ENCODE measurements at places on chromosomes 2 and 18.

DNA sequence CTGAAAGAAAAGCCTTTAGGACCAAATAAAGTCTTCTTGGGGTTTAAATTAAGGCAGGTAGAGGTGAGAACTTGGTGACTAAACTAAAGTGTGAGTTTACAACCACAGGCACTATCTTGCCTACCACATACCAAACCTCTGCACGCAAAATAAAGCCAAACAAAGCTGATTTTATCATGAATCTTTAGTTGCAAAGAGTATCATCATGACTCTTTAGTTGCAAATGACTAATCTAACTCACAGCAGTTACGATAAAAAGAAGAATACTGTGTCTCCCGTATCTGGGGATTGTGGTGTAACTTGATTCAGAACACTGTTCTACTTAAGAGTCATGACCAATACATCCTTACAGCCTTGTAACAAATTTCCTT, 11.2 kb downstream of the CFAP210 start:
- no peak for DNase-seq

DNA sequence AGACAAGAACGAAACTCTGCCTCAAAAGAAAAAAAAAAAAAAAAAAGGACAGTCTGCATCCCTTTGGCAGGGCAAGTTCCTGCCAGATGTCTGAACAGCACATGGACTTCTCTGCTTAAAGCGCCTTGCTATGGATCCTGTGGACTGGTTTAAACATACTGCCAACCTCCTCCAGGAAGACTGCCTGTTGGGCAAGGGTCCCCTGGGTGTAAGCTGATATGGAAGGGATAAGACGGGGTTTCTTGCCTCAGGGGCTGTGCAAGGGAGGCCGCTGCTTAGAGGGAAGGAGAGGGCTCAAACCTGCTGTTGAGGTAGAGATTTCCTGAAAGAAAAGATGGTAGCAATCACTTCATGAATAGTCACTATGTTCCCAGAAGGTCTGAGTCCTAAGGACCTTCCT, 22.2 kb downstream of the SKA1 start:
- no peak for DNase-seq

DNA sequence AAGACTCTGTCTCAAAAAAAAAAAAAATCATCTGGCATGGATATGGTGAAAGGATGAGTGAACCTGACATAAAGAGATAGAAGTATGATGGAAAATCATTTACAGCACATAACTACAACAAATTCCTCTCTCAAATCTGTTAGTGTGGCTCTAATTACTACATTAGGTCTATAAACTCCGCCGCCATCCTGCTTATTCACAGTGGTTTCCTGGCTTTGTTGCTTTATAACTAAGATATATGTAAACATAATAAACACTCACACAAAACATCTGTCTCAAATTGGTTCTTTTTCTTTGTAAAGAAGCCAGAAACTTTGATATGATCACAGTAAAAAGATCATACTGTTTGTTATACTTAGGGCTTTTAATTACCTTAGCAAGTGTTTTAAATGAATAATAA, 412.6 kb upstream of the FAM98A start:
- no peak for DNase-seq

DNA sequence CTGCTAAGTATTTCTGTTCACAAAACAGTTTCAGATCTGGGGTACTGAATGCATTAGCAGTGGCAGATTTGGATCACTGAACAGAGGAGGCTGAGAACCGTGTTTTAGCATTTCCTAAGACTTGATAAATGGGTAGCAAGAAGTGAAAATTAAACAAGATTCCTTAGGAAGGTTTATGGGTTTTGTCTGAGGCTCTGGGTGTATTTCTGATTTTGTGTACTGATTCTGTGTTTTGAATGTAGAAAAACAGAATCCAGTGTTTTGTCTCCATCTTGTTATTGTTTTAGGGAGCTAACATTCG, 1.4 kb downstream of the FAM117B start:
- no peak for DNase-seq

- no peak for DNase-seq
Observed at GRCh38 chr18:25831301-25831701, 259.1 kb downstream of the SS18 start.

DNA sequence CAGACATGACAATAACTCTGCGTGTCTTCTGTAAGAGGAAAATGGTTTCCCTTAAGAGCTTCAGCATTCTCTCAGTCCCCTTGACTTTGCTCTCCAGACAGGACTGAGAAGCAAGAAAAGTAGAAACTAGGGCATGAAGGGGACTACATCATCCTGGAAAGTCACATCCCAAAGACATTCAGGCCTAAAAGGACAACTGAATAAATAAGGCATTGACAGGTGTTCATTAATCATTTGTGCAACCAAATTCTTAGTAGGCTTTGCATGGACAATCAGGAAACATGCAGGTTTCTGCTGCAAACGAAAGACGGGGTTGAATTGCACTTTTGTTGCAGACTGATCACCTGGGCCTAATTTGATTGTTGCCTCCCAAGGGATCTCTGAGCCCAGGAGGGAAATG, 1.2 kb upstream of the SGPP2 start:
- DNase-seq, result no peak

- no peak for DNase-seq
Observed at GRCh38 chr2:128775914-128776285, 457.2 kb upstream of the HS6ST1 start.

DNA sequence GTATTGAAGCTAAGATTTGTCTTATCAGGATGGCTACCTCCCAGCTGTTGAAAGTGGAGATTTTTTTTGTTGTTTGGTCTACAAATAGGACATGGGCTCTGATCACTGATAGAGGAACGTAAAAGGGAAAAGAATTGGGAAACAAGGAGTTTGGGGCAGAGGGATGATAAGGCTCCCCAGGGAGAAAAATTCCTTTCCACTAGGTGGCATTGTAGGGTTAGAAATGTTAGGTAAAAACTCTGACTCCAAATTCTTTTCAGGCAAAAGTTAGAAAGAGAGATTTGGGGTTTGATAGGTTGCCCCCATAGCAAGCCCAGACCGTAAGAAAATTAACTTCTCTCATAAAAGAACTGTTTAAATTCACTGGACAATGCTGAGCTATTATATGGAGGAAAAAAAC, 19.8 kb downstream of the CMPK2 start:
- DNase-seq, result no peak

DNA sequence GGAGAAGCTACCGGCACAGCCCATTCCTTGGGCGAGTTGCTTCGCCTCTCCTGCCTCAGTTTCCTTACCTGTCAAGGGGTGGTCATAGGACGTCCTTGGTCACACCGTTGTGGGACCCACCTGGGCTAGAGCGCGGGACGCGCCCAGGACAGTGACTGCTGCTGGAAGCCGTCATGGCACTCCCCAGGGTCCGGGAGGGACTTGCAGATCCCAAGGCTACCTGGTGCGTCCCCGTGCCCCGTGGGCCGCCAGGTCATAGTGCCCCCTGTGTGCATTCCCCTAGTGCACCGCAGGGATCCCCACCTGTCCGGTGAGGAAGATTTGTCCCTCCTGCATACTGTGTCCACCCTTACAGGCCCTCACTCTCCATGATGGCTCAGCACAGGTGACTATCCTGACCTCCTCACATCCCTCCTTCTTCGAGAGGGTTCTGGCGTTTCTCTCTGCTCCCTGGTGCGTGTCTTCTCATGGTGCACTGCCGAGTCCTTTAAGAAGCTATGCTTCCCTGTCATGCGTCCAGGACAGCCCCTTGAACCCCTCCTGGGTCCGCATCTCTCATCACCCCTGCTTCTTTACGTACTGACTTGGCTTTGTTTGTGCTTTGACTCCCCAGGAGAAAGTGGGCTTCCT, 886 bp upstream of the STK25 start:
- DNase-seq, result no peak

- no peak for DNase-seq
Observed at GRCh38 chr18:37566479-37567060, 972 bp upstream of the CELF4 start.

- DNase-seq, result no peak
Observed at GRCh38 chr18:55248495-55248894, 289.2 kb upstream of the CCDC68 start.

DNA sequence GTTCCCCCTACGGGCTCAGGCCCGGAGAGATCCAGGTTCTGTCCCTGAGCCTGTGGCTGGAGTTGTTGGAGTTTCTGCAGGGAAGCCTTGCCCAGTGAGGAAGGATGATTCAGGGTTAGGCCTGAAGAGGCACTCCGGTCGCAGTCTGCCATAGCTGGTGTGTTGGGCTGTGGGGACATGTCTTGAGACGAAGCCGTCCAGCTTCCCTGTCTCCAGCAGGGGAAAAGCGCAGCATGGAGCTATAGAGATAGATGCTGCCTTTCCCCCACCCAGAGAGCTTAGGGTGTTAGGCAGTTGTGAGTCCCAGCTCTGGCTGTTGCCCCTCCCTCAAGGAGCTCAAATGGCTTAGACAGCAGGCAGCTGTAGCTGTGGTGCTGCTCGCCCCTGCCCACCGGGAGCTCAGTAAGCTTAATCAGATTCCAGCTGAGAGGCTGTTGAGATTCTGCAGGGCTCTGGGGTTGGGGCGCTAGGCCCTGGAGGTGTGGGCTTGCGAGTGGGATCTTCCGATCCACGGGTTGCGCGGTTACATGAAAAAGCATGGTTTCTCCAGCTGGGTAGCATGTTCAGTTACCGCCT, 103.9 kb downstream of the PMAIP1 start:
- no peak for DNase-seq

DNA sequence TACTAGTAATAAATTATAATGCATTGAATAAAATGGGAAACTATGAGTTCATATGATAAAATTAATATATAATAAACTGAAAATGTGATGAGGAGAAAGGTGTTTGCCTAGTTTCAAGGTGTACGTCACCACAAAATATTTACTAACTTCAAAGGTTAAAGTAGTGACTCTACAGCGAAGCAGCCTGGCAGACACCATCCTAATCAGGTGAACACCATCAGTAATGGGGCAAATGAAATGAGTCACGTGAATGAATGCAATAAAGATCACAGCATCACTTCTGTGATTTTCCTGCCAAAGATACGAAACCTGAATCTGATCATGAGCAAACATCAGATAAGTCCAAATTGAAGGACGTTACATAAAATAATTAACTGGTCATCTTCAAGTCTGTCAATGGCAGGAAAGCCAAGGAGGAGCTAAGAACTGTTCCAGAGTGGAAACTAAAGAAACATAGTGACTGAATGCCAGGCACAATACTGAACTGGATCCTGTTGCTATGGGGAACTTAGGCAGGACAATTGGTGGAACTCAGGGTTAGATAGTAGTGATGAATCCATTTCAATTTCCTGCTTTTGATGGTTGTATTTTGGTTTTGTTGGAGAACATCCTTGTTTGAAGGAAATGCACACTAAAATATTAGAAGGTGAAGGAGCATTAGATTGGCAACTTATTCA, 12.1 kb upstream of the NOSTRIN start:
- DNase-seq, result no peak

- no peak for DNase-seq
Observed at GRCh38 chr2:45180033-45180746, 170.9 kb upstream of the SIX2 start.

GRCh38 chr2:27152102-27152795, 3.4 kb downstream of the TCF23 start:
- DNase-seq, result no peak

- no peak for DNase-seq
Observed at GRCh38 chr2:128791985-128792320, 473.3 kb upstream of the HS6ST1 start.

GRCh38 chr2:46873604-46874068, 42.0 kb downstream of the MCFD2 start:
- DNase-seq, result no peak

- DNase-seq, result no peak
Observed at GRCh38 chr2:79711098-79711497, 198.2 kb downstream of the CTNNA2 start.

DNA sequence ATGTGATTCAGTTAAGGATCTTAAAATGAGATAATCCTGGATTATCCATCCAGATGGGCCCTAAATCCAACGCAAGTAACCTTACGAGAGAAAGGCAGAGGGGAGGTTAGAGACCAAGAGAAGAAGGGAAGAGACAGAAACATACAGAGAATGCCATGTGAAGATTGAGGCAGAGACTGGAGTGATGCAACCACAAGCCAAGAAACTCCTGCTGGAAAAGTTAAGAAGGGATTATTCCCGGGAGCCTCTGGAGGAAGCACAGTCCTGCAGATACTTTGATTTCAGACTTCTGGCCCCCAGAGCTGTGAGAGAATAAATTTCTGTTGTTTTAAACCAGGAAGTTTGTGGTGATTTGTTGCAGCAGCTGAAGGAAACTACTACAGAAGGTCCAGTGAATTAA, 992.7 kb downstream of the BCL11A start:
- no peak for DNase-seq

GRCh38 chr2:181356526-181357130, 100.6 kb upstream of the ITGA4 start:
- no peak for DNase-seq

DNA sequence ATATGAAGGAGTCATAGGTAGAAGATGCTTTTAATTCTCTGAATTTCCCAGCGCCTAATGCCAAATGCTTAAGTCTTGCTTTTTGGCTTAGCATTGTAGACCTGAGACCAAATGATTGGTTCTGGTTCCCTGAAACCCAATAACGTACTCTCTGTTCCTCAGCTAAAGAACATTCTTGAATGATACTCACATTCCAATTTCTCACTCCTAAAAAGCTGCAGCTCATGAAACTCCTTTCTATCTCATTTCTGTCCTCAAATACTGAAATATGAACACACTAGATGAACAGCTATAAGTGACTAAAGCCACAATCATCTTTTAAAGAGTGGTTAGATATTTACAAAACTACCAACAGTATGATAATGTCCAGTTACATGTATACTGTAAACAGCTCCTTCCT, 272.1 kb downstream of the SLC8A1 start:
- DNase-seq, result no peak

DNA sequence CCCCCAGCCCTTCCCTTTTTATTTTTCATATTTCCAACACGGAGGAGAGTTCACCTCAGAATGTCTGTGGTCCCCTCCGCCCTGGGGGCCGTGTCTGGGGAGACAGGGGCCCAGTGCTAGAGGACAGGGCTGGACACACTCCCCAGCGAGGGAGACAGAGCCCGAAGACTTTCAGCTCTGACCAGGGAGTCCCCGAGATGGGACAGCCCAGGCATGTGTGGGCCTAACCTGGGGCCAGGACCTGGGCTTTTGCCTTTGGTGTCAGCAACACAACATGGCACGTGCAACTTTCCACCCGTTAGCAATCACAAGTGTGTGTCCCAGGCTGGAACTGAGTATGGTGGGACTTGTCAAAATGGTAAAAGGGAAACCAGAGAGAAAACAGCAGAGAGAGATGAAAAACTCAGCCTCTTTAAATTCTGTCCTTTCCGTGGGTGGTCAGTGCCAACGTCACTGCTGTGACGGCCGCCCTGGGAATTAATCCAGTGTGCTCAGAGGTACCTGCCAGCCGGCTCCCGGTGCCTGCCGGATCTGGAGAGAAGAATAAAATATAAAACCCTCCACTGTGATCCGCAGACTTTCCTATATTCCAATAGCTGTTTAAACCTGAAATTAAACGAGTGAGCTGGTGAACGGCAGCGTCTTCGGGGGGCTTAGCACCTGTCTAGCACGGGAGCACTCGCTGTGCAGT, 245.8 kb downstream of the EIPR1 start:
- no peak for DNase-seq

DNA sequence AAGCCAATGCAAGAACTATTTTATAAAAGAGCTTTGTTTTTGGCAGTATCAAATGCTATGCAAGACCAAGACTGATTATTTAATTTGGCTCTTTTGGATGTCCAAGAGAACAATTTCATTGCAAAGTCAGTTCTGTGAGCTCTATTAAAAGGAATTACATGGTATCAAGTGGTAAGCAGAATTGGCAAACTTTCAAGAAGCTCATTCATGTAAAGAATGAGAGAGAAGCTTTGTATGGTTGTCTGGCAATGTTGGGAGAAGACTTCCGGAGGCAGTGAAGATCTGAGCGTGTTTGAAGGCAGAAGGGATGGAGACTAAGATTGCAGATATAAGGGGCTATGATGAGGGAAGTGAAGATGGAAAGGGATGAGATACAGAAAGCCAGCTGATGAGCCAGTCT, 49.6 kb downstream of the CPS1 start:
- DNase-seq, result no peak

- no peak for DNase-seq
Observed at GRCh38 chr2:157777427-157777826, 98.7 kb downstream of the ACVR1 start.
